ENCODE measurements at places on chromosomes 5 and 9.

DNA sequence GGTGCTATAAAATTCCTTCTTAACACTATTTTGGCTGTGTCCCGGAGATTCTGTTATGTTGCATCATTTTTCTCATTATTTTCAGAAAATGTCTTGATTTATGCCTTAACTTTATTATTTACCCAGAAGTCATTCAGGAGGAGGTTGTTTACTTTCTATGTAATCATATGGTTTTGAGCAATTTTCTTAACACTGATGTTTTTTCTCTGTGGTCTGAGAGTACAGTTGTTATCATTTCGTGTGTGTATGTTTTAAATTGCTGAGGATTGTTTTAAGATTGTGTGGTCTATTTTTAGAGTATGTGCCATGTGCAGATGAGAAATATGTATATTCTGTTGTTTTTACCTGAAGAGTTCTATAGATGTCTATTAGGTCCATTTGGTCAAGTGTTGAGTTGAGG lies 498.1 kb upstream of the ZNF608 start:
- no peak for DNase-seq

DNA sequence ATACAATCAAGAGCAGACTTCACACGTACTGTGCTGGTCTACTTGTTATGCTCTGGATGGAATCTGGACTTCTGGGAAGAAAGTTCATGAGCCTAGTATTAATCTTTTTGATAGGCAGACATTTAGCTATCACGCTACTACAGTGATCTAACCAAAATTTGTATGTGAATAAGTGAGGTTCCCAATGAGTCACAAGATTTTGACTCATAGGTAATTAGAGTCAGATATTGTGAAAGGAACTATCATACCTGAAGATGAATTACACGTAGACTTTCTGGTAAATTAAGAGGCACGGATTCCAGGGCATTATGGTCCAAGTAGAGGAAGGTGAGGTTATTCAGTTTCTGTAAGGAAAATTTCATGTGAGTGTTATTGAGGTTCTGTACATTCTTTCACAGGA lies 18.4 kb downstream of the OGN start:
- DNase-seq: no peak

- DNase-seq: no peak
Measured at GRCh38 chr9:91276513-91276912, 85.2 kb downstream of the AUH start.

- no peak for DNase-seq
Measured at GRCh38 chr9:98870782-98871557, 63.5 kb downstream of the GALNT12 start.

GRCh38 chr5:14775857-14776256 lies 95.7 kb downstream of the ANKH start:
- DNase-seq: no peak

GRCh38 chr5:113242481-113243348 lies 192.1 kb downstream of the TSSK1B start:
- DNase-seq: no peak

- no peak for DNase-seq
Measured at GRCh38 chr5:127416906-127417305, 100.5 kb upstream of the PRRC1 start.
